NCI-H187 treated with DMSO at 0.1 percent for 48 hours (cell line): ENCODE measurements at places on chromosomes 1 and 21.
A peak's percentile ranks its signal among the peaks of the same experiment; 100 is the strongest.

DNA sequence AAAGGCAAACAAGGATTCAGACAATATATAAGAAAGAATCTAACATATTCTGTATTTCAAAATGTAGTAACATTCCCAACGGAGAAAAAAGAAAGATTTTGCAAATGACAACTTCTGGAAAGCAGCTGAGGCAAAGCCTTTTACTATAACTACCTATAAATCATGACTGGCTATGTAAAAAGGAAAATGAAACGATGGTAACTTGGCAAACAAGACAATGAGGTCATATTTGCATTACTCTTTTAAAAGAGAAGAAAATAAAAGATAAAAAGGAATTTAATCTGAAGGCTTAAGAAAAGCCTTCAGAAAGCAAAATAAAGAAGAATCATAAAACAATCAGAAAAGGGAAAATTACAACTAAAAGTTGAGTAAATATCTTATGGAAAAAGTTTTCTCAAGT lies 25.1 kb upstream of the ASPM start:
- no peak for DNase-seq

DNA sequence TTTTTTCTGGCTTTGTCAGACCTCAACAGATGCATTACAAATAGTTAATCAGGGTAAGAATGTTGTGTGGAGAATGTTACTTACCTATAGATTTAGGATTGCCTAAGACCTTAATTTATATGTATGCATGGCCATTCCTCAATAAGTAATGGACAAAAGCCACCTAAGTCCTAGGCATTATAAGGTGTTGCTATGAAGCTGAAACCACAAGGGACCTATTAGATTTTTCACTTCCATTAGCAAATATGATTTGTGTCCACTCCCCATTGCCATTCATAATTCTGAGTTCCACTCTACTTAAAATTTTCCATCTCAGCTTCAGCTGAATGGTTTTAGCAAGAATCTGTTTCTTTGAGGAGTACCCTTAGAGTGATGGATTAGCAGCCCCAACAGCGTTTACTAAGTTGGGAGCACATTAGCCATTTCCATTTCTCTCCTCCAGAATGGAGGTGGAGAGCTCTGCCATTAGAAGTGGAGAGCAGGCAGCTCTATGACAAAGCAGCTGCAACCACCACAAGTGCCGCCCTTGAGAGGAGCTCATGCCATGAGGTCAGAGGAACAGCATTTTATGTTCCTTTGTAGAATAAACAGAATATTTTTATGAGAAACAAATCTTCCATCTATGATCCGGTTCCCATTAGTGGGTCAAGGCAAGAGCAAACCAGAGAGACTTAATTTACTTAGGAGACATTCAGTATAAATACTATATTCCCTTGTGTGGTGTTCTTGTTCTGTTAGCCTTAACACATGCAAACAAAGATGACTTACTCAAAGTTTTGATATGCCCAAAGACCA lies 28.9 kb upstream of the C1orf87 start:
- DNase-seq, result peak; percentile 99

GRCh38 chr1:89530444-89531089 lies 5.9 kb downstream of the LRRC8B start:
- DNase-seq, result no peak

- no peak for DNase-seq
Measured at GRCh38 chr21:42040411-42041180, 30.4 kb upstream of the ZBTB21 start.

- no peak for DNase-seq
Measured at GRCh38 chr21:36725793-36726386, 27.0 kb downstream of the SIM2 start.

DNA sequence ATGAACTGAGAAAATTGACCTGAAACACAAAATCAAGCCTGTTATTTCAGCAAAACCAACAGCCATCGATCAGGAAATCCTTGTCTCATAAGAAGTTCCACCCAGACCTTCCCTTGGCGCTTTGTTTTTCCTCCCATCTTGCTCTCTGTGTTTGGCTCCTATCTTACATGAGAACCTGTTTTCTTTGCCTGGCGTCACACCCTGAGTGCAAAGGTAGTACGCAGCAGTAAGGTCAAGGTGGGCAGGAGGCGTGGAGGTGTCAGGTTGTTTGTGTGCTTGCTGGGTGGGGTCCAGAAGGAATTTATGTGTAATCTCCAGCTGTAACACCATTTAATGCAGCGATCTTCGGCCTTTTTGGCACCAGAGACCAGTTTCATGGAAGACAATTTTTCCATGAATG lies 50.5 kb downstream of the C1orf21 start:
- no peak for DNase-seq

DNA sequence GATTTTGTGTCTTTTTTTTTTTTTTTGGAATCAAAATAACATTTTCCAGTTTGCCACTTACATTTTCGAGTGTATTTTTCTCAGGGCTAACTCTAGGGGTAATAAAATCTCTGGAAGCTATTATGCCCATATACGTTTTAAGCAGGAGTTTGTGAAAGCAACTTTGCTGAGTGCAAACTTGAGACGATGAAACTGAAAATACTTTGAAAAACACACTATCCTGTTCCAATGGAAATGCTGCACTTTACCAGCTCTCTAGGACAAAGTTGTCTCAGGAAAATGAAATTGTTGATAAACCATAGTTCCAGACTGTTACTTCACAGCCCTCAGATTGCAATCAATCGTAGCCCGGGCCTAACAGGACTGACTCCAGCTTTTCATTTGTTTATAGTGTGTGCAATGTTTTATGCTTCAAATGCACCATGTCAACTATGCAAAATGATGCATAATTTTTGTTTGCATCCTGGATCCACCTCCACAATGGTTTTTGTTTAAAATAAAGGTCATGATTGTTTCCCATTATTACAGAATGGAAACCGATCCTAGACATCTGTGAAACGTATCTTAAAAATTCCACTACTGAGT lies 220.6 kb upstream of the PKN2 start:
- DNase-seq, result no peak

DNA sequence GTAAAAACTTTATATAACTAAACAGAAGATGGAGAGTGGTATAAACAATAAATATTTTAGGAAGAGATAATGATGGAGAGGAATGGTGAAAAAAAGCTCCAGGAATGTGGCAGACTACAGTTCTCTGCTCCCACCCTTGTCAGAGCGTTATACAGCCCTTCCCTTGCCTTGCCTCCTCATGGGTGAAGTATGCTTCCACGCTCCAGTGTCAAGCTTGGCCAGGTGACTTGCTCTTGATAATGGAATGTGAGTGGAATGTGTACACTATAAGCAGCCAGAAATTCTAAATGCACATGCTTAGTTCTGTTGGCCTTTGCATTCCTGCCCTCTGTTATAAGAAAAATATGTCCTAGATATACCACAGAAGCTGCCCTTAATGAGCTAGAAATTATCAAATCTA lies 24.7 kb upstream of the POGK start:
- no peak for DNase-seq

- no peak for DNase-seq
Measured at GRCh38 chr21:42629933-42630589, 23.4 kb upstream of the PDE9A start.

- no peak for DNase-seq
Measured at GRCh38 chr1:206693592-206693991, 8.9 kb downstream of the MAPKAPK2 start.

- DNase-seq, result no peak
Measured at GRCh38 chr1:226608699-226609505, 60.3 kb downstream of the STUM start.

DNA sequence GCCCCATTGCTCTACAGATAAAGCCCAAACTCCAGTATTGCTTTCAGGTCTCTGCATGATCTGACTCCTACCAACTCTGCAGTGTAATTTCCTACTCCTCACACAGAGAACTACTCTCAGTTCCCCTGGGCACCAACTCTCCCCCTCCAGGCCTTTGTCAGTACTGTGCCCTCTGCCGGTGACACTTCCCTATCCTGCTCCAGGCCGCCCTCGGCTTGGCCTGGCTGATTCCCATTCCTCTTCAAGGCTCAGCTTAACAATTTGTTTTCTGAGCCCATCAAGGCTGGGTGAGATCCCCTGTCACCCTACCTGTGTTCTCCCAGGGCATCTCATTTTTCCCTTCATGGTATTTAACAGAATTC lies 2.6 kb downstream of the SLAMF8 start:
- peak; percentile 40 for DNase-seq

DNA sequence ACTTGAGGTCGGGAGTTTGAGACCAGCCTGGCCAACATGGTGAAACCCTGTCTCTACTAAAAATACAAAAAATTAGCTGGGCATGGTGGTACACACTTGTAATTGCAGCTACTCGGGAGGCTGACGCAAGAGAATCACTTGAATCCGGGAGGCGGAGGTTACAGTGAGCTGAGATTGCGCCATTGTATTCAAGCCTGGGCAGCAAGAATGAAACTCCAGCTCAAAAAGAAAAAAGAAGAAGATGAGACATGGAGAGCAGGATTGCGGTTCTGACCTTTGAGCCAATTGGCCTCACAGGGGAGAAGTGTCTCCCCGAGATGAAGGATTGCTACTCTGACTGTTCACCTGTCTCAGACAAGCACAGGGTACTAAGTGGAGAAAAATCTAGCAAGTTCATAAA lies 6.6 kb downstream of the SCCPDH start:
- DNase-seq, result no peak

DNA sequence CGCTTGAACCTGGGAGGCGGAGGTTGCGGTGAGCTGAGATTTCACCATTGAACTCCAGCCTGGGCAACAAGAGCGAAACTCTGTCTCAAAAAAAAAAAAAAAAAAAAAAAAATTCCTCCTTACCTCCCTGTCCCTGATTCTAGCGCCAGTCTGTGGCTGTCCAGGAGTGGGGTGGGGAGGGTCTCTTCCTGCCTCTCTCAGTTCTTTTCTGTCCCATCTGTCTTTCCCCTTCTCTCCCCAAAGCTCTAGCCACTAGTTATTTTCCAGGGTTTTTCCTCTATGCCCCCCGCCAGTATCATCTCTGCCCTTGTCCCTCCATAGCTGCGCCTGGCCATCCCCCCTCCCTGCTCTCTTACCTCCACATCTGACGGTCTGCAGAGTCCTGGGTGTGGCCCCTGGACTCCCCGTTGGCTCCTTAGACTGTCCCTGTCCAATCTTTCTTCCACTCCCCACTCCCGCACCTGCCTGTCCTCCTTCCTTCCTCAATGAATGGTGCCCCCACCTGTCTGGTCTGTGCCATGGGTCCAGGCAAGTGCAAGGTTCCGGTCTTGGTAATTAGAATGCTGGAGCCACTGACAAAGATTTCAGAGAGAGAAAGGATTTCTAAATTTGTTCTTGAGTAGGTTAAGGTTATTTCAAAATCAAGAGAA lies 1.6 kb upstream of the TMEM63A start:
- no peak for DNase-seq

GRCh38 chr1:226956942-226957713 lies 17.0 kb downstream of the COQ8A start:
- no peak for DNase-seq

DNA sequence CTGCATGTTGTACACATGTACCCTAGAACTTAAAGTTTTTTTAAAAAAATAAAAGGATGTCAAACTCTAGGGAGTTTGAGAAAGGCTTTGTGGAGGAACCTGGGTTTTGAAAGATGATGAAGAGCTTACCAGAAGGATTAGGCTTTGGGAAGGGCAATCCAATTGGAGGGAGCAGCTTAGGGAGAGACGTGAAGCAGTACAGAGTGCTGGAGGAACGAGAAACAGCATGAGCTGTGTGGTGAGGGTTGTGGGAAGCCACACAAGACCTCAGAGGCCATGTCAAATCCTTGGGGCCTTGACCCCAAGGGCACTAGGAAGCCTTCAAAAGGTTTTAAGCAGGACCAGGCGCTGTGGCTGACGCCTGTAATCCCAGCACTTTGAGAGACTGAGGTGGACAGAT lies 8.4 kb upstream of the KPNA6 start:
- DNase-seq, result no peak

- no peak for DNase-seq
Measured at GRCh38 chr1:183209533-183210158, 23.6 kb downstream of the LAMC2 start.

DNA sequence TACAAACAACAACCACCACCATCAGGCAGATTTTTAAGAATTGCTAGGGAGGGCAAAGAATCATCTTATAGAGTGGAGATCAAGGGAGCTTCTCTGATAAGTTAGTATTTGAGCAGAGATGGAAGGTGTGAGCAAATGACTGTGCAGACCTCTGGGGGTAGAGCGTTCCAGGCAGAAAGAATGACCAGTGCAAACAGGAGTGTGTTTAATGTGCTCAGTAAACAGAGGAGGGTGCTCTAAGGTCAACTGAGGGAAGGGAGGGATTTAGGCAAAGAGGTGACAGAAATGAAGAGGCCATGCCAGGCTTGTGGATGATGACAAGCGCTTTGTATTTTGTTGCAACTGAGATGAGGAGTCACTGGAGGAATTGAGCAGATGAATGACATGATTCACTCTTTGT lies 172.5 kb upstream of the GJB5 start:
- DNase-seq, result no peak
